MV-4-11 (cell line): ENCODE measurements at places on chromosomes 2 and 18.
A peak's percentile ranks its signal among the peaks of the same experiment; 100 is the strongest.

- no peak for DNase-seq
These were observed 14.9 kb upstream of the B3GNT2 start for GRCh38 chr2:62180975-62181374.

GRCh38 chr2:232333361-232334135, 45.0 kb upstream of the ALPP start:
- DNase-seq, result no peak

- no peak for DNase-seq
These were observed 8.3 kb upstream of the GPR148 start for GRCh38 chr2:130720528-130720927.

DNA sequence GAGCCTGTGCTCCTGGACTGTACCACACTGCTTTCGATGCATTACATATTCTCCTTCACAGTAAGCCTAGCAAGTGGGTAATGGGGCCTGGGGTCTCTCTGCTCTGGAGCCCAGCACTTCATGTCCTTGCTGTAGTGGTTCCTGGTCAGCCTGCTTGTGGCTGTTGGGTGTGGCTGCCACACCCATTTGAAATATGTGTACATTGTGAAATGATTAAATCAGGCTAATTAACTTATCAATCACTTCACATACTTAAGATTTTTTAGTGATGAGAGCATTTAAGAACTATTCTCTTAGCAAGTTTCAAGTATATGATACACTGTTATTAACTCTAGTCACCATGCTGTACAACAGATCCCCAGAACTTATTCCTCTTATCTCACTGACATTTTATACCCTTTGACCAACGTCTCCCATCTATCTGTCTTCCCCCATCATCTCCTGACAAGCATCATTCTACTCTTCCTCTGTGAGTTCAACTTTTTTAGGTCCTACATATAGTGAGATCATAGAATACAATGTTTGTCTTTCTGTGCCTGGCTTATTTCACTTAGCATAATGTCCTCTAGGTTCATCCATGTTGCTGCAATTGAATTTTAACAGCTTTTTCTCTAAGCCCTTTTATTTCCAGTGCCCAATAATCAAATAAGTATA, 92.1 kb downstream of the LYPD6 start:
- no peak for DNase-seq

DNA sequence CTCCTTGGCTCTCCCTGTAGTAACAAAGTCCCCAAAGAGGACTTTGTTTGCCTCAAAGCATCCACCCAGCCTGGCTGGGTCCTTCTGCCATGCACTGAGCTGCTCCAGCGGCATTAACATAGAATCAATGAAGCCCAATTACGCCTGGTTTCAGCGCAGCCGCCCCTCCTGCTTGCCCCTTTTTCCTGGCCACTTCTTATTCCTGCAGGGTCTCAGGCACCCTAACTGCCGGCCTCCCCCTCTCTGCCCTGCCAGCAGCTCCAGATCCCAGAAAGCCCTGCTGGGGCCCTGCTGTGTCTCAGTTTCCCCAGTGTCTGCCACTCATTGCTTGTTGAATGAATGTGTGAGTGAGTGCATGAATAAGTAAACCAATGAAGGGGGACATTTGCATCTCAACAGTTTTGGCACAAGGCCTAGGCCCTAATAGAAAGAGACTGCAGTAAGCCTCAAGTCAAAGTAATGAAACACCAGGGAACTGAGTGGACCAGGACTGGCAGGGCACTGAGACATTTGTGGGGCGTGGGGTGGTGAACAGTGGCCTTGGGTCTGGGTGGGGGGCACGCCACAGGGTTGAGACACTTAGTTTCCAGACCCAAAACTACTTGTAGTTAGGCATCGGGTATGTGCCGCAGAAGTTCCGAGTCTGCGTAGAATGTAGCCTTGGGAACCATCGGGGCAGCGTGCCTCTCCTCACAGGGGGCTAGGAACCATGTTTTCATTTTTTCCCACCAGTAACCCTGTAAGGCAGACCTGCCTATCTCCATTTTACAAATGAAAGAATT, 60.6 kb downstream of the SMAD7 start:
- DNase-seq, result no peak

DNA sequence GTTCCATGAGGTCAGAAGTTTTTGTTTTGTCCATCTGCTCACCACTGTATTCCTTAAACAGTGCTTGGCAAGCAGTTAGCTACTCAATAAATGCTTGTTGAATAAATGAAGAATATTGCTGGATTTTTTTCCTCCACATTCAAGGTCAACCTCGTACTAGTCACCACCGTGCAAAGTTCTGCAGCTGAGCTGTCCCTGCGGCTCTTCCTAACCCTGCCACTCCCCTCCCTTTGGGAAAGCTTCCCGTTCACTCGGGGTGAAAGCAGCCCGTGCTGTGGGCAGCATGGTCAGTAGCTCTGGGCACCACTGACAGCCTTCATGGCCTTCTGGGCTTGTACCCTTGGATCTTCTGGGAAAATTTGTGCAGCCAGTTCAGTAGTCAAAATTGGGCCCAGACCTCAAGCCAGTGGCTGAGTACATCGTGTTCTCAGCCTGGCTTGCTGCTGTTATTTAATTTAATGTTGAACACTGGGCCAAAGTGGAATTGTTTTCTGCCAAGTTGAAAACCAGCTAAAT, 469.3 kb upstream of the RAB12 start:
- no peak for DNase-seq

DNA sequence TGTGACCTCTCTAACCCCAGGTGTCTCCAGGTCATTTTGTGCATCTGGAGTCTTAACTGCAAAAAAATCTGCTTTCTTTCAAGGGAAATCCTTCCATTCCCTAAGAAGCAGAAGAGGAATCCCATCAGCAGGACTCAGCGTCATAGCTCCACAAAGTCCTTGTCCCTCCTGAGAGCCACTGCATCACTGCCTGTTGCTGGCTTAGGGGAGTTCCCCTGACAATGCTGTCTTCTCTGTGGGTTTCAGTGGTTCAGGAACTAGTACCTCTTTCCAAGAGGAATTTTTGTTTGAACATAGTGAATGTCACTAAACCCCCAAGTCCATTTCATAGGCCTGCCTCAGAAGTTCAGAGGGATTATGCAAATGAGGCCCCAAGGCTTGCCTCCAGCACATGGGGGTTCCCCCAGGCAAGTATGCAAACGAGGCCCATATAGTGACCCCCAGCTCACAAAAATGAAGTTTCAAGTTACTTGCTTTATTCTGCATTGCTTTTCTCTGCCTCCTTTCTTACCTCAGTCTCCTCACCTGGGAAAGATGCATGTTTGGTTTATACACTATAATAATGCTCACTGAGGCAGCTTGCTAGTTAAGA, 513.9 kb upstream of the MEX3C start:
- DNase-seq, result no peak

GRCh38 chr2:201130524-201131186, 14.7 kb downstream of the CFLAR start:
- DNase-seq, result peak; percentile 86

- DNase-seq, result no peak
These were observed 86.1 kb downstream of the LPIN1 start for GRCh38 chr2:11832531-11832930.

- no peak for DNase-seq
These were observed 17.1 kb downstream of the TMEM185B start for GRCh38 chr2:120206022-120206581.

GRCh38 chr18:27808683-27809082, 368.2 kb downstream of the CDH2 start:
- DNase-seq, result peak; percentile 82

DNA sequence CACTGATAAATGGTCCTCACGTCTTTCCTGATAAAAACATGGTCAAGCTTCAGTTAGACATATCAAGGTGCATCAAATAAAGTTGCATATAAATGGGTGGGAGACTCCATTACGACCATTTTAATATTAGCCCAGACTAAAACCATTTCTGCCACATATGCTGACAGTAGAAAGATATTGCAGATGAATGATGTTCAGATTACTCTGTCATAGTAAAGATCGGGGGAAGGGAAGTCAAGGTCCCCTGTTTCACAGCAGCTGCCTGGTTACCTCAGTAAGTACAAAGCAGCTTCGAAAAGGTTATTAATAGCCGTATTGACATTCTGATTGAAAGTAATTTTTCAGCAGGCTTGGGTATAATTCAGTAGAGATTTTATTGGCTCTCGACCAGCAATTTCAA, 927.7 kb upstream of the CDH2 start:
- no peak for DNase-seq

DNA sequence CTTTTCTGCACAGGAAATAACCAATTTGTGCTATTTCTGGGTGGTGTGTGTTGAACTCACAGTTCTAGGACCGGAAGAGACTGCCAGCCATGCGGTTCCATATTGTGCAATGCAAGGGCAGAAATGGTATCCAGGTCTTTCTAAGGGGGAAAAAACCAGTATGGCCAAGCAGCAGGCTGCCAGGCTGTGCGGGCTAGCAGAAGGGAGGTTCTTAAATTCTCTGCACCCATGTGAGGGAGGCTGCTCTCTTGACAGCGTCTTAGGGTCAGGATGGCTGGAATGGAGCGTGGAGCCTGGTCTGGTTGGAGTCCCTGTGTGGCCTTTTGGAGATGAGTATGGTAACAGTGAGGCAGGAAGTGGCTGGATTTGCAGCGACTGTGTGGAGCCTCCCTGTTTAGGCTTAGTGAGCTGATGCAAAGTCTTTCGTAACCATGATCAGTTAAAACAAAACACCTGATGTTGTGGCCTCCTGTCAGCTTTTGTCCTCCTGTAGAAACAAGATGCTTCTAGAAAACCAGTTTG, 52.6 kb downstream of the NCK2 start:
- DNase-seq, result peak; percentile 99

DNA sequence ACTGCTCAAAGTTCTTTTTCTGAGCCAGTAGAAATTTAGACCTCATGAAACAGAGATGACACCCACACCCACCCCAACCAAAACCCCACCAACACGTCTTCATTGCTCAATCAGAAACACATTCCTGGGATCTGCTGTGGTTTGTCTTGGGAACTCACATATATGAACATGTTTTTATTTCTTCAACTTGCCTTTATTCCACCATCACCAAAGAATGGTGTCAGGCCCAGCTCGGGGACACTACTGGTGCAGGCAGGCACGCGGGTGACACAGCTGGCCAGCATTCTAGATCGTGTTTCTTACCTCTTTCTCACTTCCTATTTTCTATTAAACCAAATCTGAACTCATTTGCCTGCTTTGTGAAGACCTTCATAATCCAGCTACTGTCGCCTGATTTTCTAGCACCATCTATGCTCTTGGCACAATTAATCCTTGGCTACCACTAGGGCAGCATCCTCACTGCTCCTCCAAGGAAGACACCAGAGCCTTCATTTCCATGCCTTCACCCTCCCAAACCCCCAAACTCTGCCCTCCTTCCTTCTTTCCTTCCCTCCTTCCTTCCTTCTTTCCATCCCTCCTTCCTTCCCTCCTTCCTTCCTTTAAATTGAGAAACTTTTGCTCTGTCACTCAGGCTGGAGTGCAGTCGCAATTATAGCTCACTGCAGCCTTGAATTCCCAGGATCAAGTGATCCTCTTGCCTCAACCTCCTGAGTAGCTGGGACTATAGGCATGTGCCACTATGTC, 157.1 kb downstream of the BCL2 start:
- peak; percentile 81 for DNase-seq

GRCh38 chr2:74847070-74847858, 13.3 kb downstream of the HK2 start:
- no peak for DNase-seq

DNA sequence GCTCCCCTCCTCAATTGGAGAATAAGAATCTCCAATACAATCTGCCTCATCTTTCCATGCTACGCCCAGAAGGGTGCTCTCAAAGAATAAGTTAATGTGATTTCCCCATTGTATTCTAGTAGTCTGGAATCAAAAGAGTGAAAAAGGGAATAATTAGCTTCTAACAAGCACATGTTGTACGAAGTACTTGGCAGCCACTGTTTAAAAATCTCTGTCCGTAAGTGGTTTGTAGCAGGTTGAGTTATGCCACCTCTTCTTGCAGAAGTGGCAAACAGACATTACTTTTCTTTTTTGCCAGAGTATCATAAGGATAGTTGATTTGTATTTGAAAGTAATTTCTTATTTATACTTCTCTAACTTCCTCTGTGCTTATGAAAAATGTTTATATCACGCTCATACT, 184.7 kb downstream of the CD226 start:
- no peak for DNase-seq

GRCh38 chr18:36308711-36309435, 11.4 kb downstream of the FHOD3 start:
- no peak for DNase-seq

DNA sequence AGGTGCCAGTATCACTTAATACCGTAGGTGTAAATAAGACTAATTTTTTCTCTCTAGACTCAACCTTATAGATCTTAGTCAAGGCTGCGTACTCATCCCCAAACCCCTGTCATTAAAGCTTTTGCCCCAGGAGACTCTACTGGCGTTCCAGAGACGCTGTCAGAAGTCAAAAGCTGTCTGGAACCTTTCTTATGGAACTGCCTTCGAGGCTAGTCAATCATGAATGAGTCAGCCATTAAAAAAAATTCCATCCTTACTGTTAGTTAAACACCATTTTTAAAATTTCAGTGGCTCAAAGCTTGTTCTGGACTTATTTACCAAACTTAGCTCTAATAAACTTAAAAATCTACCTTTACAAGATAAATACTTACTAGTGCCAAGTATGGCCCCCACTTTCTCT, 52.1 kb downstream of the SPRED2 start:
- DNase-seq, result no peak

DNA sequence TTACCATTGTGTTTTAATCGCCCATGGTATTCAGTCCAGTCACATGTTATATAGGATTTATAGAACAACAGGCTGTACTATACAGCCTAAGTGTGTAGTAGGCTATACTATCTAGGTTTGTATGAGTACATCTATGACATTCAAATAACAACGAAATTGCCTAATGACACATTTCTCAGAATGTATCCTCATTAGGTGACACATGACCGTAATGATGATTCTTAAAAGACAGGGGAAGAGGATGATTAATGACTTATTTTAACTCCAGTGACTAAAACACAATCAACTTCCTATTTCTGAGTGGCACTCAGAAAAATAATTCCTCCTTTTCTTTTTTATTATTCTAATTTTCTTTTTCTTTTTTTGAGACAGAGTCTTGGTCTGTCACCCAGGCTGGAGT, 63.0 kb upstream of the ACSL3 start:
- DNase-seq, result peak; percentile 69

GRCh38 chr18:76589866-76590265, 94.8 kb upstream of the ZNF516 start:
- no peak for DNase-seq

GRCh38 chr18:34567857-34568256, 142.2 kb upstream of the DTNA start:
- DNase-seq, result no peak

GRCh38 chr2:181038796-181039195, 58.4 kb downstream of the UBE2E3 start:
- DNase-seq, result no peak
